ENCODE measurements at places on chromosomes 5 and 9.
A peak's percentile ranks its signal among the peaks of the same experiment; 100 is the strongest.

DNA sequence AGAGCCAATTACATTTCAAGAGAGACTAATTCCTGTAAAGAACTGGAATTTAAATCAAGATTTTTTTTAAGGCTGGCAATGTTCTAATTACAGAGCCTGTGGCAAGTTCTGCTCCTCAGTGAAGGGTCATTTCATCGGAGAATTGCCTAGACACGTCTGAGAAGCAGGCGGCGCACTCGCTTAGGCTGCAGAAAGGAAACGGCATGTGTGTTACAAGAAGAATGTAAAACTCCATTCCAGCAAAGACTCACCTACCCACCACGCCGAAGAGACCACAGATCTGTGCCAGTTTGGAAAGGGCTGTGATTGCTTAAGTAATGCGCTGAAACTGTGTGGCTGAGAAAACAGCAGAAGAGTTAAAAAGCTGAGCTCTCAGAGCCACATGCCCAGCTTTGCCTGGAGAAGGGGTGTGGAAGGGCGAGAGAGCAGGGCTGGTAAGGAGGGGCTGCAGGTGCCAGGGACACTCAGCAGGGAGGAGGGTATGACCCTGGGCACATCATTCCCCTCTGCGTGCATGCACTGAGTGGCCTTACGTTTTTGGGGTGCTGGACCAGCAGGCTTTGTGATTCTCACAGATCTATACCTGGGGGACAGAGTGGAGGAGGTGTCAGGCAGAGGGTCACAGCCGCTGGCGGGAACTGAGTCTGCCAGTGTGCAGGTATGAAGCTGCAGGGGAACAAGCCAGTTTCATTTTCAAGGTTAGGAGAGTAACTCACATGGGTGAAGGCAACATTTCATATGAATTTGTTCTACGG lies 17.8 kb upstream of the SLC25A51 start:
- no peak for DNase-seq

DNA sequence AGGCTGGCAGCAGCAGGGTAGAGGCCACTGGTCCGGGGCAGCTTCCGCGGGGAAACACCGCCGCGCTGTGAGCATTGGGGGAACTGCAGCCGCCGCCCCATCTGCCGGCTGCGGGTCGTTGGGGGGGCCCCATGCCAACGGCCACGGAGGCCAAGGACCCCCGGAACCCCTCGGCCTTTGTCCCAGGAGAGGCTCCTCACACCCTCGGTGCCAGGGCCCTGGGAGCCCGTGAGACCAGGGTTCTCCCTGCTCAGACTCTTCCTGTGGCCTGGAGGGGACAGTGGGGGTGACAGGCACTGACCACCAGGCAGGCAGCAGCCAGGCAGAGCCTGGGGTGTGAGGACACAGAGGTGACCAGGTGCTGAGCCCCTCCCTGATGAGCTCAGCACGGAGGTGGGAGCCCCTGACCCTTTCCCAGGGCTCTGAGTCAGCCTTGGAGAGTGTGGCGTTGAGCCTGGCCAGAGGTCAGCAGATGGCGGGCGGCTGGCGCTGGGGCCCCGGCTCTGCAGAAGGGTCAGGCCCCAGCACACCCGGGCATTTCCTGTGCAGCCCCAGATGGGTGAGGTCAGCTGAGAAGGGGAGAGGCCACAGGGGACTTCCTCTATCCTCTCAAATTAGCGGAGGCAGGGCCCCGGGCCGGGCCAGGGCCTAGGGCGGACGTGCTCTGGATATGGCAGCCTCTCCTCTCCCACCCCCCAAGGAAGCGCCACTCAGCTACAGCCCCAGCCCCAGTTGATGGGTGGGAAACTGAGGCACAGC lies 17.9 kb upstream of the EGFL7 start:
- peak; percentile 96 for DNase-seq

GRCh38 chr9:134693011-134693410 lies 51.4 kb downstream of the COL5A1 start:
- DNase-seq: no peak

DNA sequence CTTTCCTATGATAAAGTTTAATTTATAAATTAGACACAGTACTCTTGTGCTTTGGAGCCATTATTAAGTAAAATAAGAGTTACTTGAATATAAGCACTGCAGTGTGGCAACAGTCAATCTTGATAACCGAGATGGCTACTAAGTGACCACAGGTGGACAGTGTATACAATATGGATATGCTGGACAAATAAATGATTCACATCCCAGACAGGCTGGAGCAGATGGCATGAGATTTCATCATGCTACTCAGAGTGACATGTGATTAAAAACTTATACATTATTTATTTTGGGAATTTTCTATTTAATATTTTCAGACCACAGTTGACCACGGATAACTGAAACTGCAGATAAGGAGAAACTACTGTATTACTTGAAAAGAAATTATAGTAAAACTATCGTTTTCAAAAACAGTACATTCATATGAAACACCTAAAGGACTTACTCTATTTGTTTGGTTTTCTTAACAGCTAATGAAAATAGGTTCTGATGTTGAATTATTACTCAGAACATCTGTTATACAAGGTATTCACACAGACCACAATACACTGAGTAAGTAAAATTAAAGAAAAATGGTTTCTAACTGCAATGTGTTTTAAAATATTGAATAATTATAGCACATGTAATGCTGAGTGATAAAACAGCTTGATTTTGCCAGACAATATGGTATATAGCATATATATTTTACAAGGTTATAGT lies 16.0 kb downstream of the LYRM7 start:
- DNase-seq: no peak

- DNase-seq: no peak
Observed at GRCh38 chr5:59607138-59607765, 286.3 kb downstream of the PDE4D start.

DNA sequence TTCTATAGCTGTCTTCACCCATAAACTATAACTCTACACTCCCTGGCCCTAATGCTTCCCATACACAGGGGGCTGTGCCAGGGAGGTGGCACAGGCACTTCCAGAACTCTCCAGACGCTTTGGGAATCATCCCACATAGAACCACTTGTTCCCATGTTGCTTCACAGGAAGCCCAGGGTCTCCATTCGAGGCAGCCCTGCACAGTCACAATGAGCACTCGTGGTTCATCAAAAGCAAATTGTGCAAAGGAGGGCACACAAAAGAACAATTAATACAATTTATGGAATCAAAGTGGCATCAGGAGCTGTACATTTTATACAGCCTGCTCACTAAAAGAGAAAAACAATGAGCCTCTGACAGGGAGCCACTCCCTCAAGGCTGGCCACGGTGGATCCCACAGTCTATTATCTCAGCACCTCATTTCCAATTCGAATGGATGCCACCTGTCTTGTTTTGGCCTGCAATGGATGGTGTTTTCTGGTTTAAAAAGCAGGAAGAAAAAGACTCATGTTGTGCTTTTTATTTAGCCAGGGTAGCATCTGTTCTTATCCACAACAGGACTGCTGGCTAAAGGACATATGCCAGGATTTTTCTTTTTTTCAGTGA lies 354.8 kb downstream of the ENC1 start:
- no peak for DNase-seq

DNA sequence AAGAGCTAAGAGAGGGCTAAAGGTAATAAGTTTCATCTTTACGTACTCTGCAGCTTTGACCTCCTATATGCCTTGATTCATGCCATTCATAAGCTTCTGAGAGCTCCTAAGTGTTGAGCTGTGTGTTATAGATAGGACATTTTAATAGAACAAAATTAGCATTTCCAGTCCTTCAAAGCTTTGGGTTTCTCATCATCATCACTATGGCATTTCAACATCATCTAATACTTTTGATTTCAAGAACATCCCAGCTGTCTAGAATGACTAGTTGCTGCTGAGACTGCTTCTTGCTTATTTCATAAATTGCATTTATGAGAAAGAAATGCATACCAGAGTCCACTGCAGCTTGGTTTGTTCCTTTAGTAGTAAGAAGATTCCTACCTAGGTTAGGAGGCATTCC lies 201.7 kb downstream of the SGCD start:
- DNase-seq: no peak

DNA sequence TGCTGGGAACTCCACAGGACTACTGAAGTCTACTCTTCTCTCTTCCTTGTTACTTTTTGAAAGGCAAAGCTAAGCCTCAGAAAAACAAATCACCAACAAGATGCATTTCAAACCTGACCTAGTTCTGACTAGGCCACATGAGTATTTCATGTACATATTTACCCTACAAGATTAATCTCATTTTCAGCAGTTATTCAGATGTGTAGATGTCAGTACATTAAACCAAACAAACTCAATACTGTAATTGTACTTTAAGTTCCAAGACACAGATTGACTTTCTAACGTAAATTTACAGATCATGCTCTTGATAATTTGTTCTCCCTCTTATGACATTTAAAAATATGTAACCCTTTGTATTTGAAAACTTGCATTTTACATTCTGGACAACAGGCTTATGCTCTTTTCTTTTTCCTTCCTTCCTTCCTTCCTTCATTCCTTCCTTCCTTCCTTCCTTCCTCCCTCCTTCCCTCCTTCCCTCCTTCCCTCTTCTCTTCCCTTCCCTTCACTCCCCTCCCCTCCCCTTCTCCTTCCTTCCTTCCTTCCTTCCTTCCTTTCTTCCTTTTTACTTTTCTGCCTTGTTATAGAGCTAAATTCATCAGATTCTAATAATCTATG lies 1653.4 kb downstream of the EFNA5 start:
- DNase-seq: no peak
